H54 (cell line): ENCODE measurements at places on chromosomes 3 and 15.

GRCh38 chr3:50251220-50251619 is 15.2 kb downstream of the GNAI2 start:
- DNase-seq = peak; percentile 85

GRCh38 chr3:45330510-45331295 is 57.7 kb upstream of the LARS2 start:
- DNase-seq = no peak

DNA sequence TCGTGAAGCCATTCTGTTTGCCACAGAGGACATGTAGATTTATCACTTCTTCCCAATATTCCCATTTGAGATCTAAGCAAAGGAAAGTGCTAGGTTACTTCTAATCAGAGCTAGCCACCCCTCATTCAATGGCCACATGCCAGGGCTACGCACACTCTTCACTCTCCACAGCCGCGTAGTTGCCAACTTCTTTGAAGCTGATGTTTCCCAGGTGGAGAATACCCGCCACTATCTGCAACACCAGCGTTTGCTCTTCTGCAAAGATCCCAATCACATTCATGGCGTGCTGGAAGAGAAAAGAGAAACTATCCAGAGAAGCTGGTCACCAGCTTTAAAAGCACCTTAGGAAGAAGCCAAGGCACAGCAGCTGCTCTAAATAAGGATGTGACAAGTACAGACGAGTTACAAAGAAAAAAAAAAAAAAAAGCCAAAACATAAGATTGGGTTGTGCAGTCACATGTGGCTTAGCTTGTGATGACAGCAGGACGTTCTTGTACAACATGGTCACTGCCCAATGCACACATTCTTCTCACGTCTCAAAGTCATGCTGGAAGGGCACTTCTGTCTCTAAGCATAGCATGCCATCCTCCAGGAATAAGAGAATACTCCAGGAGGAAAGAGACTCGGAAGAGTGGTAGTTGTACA is 16.4 kb downstream of the LDHAL6B start:
- DNase-seq = no peak

DNA sequence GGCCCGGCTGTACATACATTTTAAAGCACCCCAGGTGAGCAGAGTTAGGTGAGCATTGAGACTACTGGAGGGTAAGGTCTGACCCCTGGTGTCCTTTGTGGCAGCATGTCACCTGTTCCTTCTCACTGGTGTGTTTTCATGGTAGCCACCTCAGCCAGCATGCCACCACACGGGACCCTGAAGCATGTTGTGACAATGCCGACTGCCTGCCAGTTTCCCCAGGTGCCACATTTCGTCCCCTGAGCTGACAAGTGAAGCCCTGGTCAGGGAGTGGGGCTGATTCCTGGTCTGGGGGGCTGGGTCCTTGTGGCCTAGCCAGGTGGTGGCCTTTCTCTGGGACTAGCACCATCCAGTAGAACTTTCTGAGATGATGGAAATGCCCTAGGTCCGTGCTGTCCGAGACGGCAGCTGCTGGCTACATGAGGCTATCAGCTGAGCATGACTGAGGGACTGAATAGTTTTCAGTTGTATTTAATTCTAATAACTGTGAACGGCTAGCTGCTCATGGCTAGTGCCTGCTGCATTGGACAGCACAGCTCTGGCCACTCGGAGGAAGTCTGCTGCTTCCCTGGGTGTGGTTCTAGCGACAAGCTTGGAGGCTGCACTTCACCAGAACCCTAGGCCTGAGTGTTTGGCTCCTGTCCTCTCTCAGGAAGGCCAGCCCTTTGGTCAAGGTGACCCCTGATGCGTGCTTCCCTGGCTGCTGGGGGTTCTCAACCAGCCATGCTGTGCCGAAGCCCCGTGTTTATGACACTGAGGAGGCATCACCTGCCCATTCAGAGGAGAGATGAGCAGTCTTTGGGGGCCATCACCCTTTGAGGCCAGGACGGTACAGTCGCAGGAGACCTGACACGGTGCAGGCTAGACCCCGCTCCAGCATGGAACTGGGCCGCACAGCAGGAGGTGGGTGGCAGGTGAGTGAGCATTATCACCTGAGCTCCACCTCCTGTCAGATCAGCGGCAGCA is 3.9 kb downstream of the C3orf22 start:
- no peak for DNase-seq

GRCh38 chr3:59386165-59386564 is 336.3 kb upstream of the CFAP20DC start:
- DNase-seq = no peak

DNA sequence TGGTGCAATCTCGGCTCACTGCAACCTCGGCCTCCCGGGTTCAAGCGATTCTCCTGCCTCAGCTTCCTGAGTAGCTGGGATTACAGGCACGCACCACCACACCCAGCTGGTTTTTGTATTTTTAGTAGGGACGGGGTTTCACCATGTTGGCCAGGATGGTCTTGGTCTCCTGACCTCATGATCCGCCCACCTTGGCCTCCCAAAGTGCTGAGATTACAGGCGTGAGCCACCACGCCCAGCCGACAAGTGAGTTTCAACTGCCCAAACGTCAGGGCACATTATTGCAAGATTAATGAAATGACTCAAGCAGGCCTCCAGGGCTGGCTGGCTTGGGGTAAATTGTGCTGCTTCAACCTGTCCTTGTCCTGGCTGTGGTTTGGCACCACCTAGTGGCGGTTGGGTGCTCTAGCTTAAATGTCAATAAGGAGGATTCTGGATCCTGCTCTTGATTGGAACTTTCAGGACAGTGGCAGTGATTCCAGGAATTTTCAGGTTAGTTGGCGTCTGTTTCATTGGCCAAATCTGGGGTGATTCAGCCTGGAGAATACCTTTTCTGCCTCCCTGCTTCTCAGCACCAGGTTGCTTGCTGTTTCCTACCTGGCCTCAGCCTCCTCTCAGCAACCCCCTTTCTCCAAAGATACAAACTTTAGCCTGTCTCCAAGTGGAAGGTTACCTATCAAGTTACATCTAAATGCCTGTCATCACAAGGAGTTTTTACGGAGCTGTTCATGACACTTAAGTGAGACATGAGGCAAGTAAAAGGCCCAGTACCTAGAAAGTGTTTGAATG is 32.4 kb upstream of the SACM1L start:
- DNase-seq = peak; percentile 72

DNA sequence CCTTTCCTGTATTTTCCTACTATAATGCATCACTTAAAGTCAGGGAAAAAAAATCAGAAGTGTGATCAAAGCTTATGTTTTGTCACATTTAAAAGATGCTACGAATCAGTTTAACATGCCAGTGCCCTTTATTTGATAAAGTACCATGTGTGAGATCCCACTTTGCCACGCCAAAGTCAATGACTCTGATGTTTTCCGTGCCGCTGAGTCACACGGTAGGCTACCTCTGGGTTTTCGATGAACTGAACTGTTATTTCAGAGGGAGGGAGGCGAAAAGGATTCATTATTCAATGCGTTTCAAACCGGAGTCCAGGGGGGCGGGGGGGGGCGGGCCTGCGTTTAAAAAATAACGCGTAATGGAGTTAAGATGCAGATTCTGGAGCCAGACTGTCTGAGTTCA is 203.0 kb downstream of the ABHD5 start:
- DNase-seq = no peak

- DNase-seq = no peak
These were observed 302.7 kb downstream of the AGBL1 start for GRCh38 chr15:86382341-86382740.

- DNase-seq = no peak
These were observed 4.9 kb downstream of the KLHL40 start for GRCh38 chr3:42690191-42690590.

- DNase-seq = no peak
These were observed 56.6 kb downstream of the SEC22A start for GRCh38 chr3:123258359-123258758.

- DNase-seq = no peak
These were observed 119.5 kb downstream of the TMCC1 start for GRCh38 chr3:129773691-129774663.

- no peak for DNase-seq
These were observed 1.3 kb downstream of the FRMD5 start for GRCh38 chr15:44193651-44194322.

DNA sequence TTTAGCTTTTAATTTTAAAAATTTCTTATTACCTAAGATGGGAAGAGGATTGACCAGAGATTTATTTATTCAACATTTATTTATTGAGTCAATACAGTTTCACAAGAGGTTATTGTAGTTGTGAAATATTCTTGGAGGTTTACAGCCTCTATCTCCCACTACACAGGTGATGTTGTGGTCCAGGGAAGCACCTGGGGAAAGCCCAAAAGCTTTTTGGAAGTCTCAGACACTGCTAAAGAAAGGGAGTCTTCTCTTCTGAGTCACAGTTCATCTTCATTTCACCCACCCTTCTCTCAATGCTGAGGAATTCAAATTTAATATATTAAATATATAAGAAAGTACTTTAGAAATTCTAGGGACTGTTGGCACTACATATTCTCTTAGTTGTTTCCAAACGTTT is 41.8 kb downstream of the SERPINI1 start:
- no peak for DNase-seq

DNA sequence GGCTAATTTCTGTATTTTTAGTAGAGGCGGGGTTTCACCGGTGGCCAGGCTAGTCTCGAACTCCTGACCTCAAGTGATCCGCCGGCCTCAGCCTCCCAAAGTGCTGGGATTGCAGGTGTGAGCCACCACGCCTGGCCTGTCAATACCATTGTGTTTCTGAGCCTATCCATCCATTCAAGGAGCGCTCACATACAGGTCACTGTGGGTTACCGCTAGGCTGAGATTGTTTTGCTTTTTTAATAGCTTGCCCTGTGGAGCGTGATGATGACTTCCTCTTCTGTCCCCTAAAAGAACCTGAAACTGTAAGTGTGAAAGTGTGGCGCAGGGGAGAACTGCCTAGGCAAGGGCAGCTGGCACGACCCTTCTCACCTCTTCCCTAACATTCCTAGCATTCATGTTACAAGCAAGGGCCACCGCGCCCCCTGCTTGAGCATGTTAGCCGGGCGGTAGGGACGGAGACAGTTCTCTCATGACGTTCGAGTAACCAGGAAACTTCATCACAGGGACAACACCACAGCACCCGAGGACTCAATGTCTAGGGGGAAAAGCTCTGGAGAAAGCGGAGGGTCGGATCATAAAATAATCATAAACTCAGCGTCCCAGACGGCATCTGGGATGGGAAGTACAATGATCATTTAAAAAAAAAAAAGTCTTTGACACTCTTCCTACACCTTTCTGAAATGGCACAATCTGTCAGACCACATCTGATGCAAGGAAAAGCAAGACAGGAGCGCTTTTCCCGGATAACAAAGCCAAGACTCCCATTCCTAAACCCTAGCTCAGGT is 790 bp downstream of the LAMP3 start:
- no peak for DNase-seq
